ENCODE measurements at places on chromosomes 7 and 10.

DNA sequence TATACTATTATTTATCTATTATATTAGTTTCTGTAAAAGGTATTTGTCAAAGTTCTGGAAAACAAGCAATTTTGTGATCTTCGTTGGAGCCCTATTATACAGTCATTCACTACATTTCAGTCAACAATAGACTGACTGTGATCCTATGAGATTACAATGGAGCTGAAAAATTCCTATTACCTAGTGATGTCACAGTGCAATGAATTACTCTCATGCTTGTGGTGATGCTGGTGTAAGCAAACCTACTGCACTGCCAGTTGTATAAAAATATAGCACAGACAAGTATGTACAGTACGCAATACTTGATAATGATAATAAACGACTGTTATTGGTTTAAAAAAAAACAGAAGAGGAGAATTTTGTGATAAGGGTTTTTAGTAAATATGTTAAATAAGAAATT lies 21.4 kb downstream of the OR6V1 start:
- DNase-seq, result peak; percentile 42

DNA sequence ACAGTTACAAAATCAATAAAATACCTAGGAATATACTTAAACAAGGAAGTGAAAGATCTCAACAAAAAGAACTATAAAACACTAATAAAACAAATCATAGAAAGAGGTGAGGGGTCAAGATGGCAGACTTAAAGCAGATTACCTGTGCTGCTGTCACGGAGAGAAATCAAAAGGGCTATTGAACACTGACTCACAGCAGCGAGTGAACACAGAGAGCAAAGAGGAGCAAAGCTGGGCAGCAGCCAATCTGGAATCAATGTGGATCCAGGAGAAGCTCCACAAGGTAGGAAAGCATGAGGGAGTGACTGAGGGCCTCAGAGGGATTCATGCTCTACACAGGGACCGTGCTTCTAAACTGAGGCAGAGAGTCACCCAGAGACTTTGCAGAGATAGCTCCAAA lies 562.0 kb upstream of the SEMA3D start:
- DNase-seq, result no peak

DNA sequence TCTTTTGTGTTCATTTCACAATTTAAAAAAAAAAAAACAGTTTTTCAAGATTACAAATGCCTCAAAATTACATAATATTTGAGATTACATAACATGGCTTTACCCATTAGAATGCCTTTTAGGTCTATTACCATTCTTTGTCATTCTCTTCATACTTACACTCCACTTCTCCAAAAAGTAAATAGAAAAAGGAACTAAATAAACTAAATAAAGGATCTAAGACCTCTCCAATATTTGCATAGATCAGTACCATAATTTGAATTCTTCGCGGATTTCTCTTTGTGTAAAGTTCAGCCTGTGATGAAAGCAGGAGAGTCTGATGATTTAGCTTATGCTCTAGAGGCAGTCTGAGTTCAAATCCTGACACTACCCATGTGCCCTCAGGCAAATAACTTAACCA lies 56.4 kb upstream of the C1GALT1 start:
- DNase-seq, result no peak

- no peak for DNase-seq
These were observed 55.0 kb downstream of the BTAF1 start for GRCh38 chr10:91978585-91978984.

DNA sequence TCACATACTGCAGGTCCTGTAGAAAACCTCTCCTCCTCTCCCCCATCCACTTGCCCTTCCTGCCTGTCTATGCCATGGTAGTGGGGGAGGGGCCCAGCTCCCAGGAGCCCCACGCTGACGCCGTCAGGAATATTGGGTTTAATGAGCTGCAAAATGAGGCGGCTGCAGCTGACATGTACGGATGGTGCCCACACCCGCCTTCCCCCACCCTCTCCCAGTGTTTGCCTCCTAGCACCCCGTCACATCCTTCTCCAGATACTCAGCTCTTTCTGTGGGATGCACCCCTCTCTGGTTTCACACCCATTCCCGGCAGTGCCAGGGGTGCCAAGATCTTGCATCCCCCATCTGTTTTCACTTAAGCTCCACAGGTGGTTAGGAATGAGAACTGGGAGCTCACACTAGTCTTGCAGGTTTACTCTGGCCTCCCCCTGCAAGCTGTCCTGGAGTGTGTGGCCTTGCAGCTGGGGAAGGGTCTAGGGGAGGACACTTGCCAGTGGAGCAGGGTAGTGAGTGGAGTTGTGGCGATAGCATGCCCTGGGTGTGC lies 26.1 kb downstream of the GBX1 start:
- no peak for DNase-seq

DNA sequence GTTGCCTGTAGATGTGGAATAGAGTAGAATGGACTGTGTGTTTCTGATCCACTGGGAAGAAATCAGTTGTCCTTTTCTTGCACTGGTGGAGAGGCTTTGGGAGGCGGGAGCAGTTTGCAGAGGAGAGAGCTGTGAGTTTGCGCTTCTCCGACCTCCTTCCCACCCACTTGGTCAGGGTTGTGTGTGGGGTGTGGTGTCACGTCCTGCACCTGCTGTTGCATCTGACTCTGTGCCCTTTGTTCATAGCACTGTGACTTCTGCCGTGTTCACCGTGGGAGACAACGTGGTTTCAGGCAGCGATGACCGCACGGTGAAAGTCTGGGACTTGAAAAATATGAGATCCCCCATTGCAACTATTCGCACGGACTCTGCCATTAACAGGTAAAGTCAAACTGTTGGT lies 67.8 kb downstream of the WDR37 start:
- no peak for DNase-seq

DNA sequence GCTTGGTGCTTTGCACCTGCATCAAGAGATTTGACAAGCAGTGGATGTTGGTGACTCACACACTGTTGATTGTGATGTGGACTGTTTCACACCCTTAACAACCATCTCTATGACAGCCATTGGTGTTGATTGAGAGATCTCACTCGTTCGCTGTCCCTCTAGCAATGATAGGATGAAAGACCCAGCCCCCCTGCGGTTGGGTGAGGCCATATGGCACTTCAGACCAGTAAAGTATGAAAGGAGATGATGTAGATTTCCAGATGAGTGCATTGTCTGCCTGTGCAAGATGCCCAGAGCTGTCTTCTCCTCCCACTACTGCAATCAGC lies 138.7 kb upstream of the PRR15 start:
- DNase-seq, result no peak

- no peak for DNase-seq
These were observed 1.5 kb downstream of the ITGB8 start for GRCh38 chr7:20331910-20332813.

DNA sequence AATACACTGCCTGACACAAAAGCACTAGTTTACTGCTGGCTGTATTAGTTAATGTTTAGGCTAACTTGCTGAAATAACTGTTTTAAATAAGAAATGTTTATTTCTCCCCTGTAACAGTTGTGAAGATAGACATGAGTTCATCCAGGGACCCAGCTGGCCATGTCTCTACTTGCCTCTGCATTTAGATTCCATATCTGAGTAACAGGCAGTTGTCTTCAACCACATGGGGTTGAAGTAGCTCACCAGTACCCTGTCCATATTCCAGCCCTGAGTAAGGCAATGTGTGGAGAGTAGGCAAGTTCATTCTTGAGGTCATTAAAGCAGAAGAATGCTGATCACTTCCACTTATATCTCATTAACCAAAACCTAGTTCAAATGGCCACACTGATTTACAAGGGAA lies 31.1 kb upstream of the RSBN1L start:
- DNase-seq, result peak; percentile 21

GRCh38 chr10:73732931-73733623 lies 11.1 kb upstream of the SEC24C start:
- DNase-seq, result no peak

DNA sequence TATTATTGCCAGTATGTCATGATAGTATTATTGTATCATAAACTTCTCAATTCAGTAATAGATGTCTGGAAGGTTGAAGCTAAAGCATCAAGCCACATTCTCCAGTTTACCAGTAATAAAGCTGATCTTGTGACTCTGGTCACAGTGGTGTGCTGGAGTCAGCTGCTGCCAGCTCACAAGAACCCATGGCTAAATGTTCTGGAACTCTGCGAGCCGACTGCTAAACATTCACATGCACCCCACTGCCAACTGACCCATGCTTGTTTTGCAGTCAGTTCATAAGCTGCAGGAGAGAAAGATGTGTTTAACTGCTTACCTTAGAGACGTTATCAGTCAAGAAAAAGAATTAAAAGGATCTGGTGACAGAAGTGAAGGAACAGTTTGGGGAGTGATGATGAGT lies 5.9 kb upstream of the DNTT start:
- DNase-seq, result no peak

DNA sequence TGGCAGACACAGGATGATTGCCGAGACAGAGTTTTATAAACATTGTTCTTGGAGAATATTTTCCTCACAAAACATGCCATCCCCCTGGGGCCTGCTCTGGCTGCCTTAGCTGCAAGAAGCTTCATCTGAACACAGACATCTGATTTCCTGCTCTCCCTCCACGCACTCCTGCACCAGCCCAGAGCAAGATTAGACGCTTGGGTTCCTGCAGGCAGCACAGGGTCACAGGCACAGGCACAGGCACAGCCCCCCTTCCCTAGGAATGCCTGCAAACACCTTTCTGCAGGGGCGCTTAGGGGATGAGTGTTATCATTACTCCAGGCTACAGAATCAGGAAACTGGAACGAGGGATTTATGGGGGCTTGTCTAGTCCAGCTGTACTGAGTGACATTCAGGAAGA lies 450.3 kb downstream of the GRID1 start:
- no peak for DNase-seq

DNA sequence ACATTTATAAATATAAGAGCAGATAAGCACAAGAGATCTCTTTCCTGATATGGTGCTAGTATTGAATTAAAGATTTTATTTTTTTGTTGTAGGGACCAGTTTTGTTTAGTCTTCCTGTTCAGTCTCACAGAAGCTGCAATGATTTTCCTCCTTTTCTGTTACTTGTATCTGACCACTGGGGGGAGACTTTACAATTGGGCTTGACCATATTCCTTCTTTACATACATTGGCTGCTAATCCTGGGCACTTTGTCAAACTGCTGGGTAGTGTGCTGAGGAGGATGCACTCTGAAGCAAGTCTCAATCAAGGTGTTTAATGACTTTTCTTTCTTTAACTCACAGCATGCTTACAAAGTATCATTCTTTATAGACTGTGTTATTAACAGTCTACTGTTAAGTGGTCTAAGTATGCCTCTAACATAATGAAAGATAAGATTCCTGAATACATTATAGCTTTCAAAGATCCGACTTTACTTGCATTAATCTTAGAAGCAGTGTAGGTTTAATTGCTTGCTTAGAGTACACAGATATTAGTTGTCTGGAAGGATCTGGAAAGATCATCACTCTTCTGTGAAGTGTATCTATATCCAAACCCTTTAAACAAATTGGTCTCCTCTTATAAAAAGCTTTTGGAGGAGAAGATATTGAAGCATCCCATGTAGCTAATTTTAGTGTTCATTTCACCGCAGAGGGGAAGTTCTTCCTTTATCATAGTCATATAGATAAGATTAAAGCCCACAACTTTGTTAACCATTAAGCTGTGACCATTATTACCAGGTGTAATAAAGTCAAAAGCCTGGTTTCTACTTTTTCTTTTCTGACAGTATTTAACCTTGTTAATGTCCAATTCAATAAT lies 3.1 kb downstream of the PALS2 start:
- peak; percentile 75 for DNase-seq

DNA sequence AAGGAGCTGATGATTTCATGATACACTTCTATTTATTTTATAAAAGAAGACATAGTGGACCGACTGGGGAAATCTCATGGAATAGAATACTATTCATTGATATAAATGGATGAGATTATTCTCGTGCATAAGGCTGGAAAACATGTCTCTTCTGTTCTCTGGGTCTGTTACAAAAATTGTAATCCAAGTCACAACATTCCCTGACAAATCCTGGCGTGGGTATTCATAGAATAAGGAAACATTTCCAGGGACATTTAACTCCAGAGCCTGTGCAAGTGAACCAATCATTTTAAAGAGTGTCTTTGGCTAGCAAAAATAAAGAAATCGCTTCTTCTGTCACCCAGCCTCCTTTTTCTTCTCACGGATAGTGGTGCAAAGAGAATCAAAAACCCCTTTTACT lies 1148.5 kb upstream of the AUTS2 start:
- no peak for DNase-seq

DNA sequence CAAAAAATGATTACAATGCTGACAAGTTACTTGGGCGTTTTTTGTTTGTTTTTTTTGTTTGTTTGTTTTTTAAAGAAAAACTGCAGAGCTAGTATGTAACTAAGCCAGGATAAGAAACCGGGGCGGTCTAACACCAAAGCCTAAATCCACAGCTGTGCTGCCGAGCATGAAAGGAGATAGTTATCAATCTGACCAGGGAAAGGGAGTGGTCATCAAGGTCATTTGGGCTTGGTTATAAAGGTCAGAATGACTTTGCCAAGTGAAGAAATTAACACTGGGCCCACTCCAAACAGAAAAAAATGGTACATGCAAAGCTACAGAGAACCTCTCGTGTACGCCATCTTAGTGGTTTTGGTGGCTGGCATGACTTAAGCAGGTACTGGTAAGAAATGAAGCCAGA lies 104.7 kb downstream of the SRPK2 start:
- DNase-seq, result no peak

DNA sequence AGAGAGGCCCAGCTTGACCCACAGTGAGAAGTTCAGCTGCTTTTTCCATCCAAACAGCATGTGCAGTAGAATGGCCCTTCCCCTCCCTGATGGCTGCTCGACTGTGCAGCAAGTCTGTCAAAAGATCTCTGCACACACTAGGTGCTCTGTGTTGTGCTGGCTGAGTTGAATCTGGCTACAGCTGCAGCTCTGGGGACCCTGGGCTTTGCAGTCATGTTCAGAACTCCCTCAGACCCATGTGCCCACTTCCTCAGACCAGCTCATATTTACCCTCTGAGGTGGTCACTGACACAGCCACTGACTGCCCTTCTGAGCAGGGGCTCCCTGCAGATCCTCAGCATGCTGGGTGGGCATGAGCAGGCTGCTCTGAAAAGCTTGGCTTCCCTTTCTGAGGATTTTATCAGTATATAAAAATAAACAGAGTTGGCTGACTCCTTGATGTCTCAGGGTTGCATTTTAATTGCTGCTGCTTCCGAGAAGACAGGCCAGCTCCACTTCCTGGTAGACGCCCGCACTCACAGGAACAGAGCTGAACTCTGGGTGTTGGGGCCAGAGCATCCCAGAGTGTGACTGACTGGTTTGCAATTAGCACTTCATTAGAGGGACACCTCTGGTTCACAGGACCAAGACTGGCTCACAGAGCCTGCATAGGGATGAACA lies 507.9 kb downstream of the RPS24 start:
- peak; percentile 83 for DNase-seq

DNA sequence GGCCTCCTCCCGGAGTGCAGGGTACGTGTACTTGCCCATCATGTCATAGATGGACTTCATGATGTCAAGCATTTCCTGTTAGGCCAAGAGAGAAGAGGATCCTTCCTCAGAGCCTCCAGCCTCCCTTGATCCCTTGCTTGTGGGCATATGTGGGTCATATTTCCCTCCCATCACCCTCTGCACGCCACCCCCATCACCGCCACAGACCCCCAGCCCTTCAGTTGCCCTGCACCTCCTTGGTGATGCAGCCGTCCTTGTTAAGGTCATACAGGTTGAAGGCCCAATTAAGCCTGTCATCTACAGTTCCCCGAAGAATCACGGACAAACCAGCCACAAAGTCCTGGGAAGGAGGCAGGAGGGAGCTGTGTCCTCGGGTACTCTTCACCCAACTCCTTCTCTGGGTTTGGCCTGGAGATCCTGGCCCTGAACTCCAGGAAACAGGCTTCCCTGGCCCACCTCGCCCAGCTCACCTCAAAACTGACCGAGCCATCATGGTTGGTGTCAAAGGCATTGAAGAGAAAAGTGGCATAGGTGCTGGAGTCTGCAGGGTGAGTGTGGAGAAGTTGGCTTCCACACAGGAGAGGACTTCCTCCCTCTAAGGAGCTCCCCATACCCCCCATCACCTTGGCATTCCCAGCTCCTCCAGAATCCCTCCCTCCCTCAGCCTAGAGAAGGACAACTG lies 9.8 kb upstream of the OGA start:
- no peak for DNase-seq
